ENCODE measurements at places on chromosomes 4 and X.

- DNase-seq = no peak
These were observed 198.5 kb downstream of the PRDM5 start for GRCh38 chr4:120723986-120724385.

DNA sequence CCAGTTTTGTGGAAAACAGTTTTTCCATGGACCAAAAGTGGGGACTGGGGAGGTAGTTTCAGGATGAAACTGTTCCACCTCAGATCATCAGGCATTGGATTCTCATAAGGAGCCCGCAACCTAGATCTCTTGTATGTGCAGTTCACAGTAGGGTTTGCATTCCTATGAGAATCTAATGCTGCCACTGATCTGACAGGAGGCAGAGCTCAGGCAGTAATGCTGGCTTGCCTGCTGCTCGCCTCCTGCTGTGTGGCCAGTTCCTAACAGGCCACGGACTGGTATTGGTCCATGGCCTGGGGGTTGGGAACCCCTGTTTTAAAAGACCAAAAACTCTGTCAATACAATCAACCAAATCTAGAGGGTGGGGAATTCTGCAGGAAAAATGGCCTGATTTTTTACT, 100.0 kb upstream of the EOLA2 start:
- DNase-seq = no peak

GRCh38 chr4:153114771-153115321, 89.4 kb upstream of the TRIM2 start:
- DNase-seq = no peak

GRCh38 chr4:83866834-83867621, 331.1 kb downstream of the GPAT3 start:
- DNase-seq = no peak

All from RWPE2 (cell line).